ENCODE measurements at places on chromosomes 1 and 21.
A peak's percentile ranks its signal among the peaks of the same experiment; 100 is the strongest.

GRCh38 chr1:21149855-21150432 is 26.8 kb downstream of the EIF4G3 start:
- DNase-seq = peak; percentile 92

DNA sequence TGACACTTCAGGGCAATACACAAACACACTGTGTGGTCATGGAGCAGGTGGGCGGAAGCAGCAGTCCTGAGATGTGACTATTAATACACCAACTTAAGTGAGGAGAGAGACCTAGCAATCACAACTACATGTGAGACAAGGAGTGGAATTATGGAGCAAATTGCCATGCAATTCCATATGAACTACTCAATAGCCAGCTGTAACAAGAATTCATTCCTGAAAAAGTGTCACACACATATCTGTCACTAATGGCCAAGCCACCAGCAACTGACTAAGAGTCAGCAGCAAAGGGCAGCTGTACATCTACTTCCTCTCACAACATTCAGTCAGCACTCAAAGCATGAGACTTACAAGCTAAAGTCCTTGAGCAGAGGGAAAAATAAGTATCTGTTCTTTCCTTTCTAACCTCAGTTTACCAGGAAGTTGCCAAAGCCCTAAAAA is 46.2 kb downstream of the GPR3 start:
- DNase-seq = no peak

DNA sequence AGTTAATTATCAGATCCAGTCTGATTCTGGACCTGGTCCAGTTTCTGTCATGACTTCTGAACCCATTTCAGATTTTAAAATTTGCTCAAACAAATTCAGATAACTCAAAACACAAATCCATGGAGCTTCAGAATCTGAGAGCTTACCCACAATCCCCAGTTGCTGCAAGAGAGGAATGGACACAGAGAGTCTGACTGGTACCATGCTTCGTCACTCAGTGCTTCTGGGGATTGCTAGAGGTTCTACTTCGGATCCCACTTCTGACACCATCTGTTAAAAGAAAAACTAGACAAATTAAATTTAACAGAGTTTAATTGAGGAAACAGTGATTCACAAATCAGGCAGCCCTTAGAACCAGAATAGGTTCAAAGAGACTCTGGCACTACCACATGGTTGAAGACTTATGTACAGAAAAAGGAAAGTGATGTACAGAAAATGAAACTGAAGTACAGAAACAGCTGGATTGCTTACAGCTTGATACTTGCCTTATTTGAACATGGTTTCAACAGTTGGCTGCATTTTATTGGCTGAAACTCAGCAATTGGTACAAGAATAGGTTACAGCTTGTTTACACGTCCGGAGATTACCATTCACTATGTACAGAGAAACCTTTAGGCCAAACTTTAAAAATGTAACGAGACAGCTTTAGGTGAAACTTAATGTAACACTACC is 60.7 kb upstream of the TEKT2 start:
- DNase-seq = no peak

DNA sequence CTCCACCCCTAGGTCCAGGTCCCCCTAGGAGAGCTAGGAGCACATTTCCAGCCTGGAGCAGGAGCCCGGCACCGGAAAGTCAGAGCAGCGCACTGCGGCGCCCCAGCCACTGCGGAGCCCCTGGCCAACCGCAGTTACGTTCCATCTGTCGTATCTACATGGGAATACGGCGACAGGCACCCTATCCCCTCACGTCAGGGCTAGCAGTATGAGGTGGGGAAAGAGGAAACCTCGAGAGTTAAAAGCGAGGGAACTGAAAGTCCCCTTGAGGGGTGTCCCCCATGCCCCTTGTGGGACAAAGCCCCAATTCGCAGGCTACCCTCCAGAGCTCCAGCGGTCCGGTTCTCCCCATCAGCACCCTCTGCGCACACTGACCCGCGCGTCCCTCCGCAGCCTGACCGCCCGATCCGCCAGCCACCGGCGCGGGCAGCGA is 995 bp downstream of the COLGALT2 start:
- no peak for DNase-seq

GRCh38 chr21:45802425-45802824 is 158.9 kb downstream of the PCBP3 start:
- DNase-seq = no peak

DNA sequence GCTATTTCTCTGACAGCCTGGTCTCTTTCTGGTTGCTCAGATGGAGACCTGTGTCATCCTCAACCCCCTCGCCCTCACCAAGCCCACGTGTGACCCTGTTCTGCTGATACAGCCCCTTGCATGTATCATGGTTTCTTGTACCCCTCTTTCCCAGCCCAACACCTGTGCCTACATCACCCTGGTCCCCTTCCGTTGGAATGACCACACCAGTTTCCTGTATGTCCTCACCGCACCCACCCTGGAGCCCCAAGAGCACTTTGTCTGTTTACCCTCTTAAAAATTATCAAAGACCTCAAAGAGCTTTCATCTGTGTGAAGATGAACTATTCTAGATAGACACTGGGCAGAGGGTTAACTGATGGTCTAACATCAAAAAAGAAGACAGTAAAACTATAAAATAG is 179.5 kb downstream of the GALNT2 start:
- no peak for DNase-seq

DNA sequence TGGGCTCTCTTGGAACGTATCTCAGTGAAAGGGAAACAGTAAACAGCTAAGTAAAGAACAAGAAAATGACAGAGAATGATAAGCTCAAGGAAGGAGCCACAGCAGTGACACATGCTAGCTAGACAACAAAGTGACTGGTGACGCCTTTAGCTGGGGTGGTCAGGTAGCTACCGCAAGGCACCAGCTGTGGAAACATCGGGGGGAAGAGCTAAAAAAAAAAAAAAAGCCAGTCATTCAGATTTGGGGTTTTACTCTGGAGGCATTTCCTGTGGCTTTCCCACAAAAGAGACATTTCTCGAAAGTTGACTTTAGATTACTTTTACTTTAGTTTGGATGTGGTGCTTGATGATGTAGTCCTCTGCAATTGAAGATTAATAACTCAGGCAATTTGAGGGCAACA is 2.1 kb downstream of the FHAD1 start:
- DNase-seq = no peak

DNA sequence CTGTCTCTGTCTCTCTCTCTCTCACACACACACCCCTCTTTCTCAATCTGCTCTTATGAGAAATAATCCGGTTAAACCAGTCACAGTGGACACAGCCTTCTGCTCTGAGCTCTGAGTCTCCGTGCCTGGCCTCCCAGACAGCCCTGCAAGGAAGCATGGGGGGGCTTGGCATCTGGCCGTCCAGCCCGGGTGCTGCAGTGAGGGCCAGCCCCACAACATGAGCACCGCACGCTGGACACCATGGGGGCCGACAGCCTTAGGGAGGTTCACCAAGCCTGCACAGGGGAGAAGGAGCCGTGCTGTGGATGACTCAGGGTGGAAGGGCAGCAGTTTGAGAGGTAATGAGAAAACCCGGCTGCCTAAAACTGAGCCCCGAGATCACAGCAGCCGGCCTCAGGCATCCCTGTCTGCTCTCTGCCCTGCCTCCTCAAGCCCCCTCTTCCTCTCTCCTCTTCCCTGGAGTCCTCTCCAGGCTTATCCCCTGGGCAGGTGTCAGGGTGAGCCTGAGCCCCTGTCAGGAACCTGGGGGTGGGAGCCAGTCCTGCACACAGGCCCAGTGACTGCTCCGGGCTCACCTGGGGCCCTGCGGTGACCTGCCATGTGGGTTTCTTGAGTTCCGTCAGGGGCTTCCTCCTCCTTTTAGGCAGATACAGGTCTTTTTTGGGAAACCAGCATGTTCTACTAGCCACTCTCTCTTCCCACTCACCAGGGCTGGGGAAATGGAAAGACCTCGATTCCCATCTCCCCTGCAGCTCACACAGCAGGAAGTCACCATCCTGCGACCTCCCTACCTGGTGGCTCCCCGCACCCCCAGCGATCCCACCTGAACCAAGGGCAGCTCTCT is 92.8 kb downstream of the ITPKB start:
- peak; percentile 25 for DNase-seq

GRCh38 chr1:244730153-244730933 is 77.4 kb downstream of the DESI2 start:
- peak; percentile 63 for DNase-seq

DNA sequence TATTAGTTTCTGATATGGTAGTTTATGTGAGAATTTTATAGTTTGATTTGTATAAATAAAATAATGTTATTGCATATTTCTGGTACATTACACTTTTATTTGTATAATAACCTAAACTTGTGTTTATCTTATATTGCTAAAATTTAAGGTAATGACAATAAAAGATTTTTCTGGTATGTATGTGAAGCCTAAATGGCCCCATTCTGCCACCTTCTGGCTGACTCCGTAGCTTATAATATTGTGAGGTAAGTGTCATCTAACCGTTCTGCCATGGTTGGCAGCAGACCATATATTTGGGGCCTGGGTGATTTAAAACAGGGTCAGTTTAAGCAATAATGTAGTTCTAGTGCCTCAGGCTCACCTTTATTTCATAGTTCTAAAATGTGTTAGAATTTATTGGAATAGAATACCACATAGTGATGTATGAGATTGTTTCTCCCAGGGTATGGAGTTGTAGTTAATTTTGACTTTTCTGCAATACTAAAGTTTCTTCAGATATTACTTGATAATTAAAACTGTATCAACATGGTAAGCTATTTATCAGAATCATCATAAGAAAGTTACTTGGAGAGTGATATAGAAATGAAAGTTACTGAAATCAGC is 21.2 kb upstream of the PRKACB start:
- DNase-seq = peak; percentile 81

DNA sequence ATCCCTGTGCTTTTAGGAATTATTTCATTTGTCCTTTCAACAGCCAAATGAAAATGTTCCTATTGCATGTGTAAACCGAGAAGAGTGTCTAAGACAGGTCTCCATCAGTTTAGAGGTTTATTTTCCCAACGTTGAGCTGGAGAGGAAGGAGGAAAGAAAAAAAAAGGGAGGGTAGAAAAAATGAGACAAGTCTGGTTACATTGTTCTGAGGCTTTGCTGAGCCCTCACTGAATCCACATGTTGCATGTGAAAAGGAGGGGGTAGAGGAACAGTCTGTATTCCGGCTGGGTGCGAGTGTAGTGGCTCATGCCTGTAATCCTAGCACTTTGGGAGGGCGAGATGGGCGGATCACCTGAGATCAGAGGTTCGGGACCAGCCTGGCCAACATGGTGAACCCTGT is 19.2 kb upstream of the PDIK1L start:
- no peak for DNase-seq

DNA sequence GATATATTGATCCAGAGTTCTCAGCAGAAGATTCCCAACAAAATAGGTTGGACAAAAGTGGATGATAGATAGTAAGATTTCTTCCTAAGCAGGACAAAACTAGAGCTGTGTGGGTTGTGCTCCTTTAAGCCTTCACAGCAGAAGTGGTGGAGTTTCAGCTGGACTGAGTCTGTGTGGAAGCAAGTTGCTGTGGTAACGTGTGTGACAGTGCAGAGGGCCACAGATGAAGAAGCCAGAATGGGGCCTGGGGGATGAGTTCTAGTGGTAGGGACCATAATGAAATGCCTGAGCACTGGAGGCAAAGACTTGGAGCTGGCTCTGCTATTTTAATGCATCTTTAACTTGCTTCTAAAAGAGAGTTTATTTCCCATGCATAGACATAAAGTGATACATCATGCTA is 238.7 kb upstream of the POGK start:
- DNase-seq = no peak

- DNase-seq = no peak
Measured at GRCh38 chr1:32990887-32991286, 26.3 kb upstream of the RNF19B start.

DNA sequence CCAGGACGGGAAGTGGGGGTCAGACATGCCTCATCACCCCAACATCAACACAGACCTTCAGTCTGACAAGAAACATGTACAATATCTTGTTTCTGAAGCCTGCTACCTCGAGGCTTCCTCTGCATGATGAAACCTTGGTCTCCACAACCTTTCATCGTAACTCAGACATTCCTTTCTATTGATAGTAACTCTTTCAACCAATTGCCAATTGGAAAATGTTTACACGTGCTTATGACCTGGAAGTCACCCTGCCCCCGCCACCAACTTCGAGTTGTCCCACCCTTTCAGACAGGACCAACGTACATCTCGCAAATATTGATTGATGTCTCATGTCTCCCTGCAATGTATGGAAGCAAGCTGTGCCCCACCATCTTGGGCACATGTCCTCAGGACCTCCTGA is 159.5 kb downstream of the ETS2 start:
- DNase-seq = peak; percentile 87

DNA sequence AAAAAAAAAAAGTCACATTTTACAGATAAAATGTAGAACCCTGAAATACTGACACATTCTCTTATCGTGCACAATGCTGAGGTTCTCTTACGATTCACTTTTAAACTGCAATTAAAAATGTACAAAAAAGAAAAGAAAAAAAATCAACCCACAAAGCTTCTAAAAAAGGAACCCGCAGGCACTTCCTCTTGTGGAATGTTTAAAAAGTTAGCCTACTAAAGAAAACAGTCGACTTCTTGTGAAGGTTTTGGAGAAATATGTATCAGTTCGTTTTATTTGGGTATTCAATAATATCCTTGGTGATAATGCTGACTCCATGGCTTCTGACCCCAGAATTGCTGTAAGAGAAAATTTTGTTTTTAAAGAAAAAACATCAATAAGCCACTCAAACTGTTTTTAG is 10.2 kb downstream of the HNRNPU start:
- DNase-seq = no peak

GRCh38 chr1:238675221-238675620 is 711.1 kb upstream of the CHRM3 start:
- no peak for DNase-seq

DNA sequence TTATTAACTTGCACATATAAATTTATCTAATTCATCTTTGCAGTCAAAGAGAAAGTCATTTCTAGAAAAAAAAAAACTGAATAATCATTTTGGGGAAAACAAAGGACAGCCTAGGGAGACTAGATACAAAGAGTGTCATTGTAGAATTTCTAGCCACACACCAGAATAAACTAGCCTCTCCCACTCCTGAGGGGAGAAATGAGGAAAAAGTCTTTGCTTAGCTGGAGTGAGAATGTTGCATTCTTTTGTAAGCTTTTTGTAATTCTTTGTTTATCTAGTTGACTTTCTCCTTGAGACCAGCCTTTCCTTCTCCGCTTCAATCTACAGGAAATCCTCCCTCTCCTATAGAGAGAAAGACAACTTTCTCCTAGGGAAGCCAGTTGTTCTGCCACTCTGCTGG is 15.9 kb upstream of the CGN start:
- peak; percentile 14 for DNase-seq

- no peak for DNase-seq
Measured at GRCh38 chr1:155019377-155020245, 14.0 kb downstream of the DCST2 start.

DNA sequence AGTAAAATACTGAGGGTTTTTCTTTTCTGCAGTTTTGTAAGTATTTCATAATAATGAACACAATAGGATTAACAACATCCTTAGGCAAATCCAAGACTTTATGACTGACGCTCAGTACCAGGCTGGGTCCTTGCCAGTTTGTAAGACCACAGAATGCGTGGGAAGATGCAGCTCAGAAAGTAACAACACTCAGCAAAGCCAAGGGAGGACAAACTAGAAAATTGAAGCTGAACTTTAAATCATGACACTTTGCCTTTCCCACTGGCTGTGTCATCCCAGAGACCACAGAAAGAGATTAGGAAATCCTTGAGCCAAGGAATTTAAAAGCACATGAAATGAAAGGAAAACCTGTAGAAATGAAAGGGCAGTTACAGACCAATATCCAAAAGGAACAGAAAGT is 426.3 kb upstream of the CHRM3 start:
- peak; percentile 33 for DNase-seq
